ENCODE measurements at places on chromosomes 1 and 21.

DNA sequence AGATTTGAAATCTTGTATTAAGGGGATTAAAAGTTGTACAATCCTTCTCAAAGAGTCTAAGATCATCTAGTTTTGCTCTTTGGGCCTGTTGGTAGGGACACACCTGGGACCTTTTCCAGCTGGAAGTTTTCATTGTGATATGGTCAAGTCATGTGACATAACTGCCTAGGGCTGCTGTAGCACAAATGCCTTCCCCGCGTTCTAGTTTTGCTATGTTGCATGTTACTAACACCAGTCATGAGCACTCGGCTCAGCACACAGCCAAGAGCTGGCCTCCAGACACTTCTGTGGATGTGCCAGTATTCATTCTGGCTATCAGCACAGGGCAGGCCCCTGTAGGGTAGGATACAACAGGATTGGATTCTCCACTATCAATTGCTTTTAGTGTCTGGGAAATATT lies 14.6 kb upstream of the FLG2 start:
- DNase-seq: no peak

- no peak for DNase-seq
Measured at GRCh38 chr1:172613294-172613693, 45.6 kb upstream of the FASLG start.

DNA sequence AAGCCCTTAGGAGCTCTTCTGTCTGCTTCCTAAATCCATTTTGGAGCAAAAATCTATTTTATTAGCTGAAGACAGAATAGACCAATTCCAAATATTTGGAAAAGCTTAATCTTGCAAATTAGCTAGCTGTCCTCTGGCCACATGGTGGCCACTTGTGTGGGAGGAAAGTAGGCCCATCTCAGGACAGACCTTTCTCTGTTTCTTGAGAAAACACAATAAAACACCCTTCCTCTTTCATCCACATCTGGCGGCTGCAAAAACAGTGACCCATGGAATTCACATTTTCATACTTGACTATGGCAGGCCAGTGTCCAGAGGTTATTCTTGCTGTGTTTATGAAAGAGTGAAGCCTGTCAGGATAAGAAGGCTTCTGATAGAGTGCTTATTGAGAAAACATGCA lies 275.6 kb downstream of the PLPP3 start:
- DNase-seq: no peak

GRCh38 chr1:223500560-223501425 lies 107.6 kb downstream of the CCDC185 start:
- DNase-seq: peak; percentile 98

DNA sequence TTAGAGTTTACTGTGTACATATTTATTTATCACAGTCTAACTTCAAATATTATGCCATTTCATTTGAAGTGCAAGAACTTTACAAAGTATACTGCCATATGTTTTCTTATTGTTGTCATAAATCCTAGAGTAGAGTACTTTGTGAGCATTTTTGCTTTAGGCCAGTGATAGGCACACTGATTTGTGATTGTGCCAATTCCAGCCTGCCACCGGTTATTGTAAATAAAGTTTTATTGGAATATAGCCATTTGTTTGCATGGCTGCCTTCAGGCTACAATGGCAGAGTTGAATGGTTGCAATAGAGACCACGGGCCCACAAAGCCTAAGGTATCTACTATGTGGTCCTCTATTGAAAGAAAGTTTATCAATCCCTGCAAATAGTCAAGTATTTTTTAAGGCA lies 175.8 kb upstream of the GALNT2 start:
- no peak for DNase-seq

DNA sequence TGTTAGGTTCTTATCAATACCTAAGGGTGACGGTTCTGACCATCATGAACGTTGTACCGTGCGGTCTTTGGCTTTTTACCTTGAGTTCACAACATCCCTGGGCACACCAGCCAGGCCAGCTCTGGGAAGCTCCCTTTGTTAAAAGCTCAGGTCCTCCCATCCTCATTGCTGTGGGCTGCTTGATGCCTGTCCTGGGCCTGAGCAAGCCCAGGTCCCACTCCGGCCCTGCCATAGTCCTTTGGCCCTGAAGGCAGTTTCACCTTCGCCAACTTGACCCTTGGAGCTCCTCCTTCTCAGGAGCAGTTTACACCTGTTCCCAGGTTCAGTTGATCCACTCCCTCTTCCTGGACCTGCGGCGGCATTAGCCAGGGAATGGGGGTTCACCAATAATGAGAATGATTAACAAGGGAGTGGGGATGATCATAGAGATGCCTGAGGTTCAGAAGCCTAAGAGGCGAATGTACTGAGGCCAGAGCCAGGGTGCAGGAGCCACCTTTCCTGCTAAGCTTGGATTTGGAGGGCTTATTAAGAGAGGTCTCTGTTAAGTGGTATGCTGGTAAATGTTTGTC lies 40.2 kb downstream of the DHCR24 start:
- no peak for DNase-seq

DNA sequence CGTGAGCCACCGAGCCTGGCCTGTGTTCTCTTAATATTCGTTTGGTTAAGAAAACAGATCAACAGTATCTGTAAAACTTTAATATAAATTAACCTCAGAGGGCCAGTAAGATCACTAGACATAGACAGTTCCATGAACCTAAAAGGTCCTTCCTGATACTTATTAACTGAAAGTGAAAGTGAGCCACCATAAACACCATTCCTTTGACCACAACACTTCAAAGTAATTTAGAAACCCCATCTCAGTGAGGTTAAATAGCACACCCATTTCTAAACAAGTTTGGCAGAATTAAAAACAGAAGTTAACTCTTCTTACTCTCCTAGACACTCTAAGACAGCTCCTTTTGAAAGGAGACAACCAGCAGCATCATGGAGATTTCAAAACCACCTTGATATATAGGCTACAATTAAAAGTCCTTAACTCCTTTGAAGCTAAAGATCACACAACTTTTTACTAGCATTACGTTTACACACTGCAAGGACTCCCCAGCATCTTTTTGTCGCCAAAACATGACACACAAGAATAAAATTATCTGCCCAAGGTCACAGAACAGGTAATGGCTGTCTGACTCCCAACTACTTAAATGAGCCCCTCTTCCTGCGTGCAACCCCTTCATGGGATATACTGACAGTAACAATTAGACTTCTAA lies 2.2 kb downstream of the RNF19B start:
- DNase-seq: peak; percentile 29

DNA sequence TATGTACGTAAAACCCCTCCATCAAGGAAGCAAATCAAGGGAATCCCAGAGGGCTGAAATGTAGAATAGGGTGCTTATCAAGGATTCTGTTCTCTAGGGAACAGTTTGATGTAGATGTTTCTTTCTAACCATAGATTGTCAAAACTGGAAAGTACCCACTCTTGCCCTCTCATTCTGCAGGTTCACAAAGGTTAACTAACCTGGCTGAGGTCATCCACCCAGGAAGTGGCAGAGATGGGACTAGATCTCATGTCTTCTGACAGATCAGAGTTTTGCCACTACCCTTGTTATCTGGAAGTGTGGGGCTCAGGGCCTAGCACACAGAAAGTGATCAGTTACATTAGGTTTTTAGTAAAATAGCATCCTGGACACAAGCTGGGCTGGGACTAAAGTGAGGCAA lies 47.4 kb downstream of the GFI1 start:
- DNase-seq: no peak

DNA sequence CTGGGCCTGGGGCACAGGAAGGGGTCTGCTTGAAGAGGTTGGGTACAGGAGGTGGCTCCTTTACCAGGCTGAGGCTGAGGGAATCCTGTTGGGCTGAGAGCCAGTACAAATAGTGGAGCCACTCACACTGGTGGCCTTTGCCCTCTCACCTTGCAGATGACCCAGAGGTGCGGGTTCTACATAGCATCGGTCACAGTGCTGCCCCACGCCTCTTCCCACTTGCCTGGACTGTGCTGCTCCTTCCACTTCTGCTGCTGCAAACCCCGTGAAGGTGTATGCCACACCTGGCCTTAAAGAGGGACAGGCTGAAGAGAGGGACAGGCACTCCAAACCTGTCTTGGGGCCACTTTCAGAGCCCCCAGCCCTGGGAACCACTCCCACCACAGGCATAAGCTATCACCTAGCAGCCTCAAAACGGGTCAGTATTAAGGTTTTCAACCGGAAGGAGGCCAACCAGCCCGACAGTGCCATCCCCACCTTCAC lies 1.8 kb upstream of the SLC50A1 start:
- DNase-seq: no peak

DNA sequence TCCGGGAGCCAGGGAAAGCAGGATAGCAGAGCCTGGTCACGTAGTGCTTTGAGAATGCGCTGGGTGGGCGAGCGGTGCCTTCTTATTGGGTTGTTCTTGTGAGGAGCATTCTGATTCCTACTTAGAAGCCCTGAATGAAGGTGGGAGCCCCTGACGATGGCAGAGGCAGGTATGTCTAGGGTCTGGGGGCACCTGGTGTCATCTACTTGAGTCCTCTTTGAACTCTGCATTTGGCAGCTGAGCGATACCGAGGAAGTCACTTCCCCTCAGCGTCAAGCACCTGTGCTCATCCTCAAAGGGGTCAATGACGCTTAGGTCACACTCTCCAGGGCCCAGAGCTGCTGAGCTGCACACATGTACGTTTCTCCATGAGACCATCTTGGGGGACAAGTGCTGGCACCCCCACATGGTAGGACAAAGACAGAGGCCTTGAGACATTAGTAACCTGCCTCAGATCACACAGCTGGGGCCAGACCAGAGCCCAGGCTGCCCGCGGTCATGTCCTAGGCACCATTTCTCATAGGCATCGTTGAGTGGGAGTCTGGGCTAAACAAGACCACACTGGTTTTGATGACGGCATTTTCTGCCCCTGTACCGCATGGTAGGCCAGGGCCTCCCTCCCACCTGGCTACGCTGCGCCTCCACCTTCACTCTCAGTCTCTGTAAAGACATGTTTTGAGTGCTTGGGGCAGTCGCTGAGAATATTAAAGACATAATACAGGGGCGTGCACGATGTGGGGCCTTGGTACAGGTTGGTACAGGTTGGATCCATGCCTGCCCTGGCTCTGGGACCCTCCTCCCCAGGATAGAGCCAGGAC lies 69.1 kb upstream of the ABCG1 start:
- no peak for DNase-seq

DNA sequence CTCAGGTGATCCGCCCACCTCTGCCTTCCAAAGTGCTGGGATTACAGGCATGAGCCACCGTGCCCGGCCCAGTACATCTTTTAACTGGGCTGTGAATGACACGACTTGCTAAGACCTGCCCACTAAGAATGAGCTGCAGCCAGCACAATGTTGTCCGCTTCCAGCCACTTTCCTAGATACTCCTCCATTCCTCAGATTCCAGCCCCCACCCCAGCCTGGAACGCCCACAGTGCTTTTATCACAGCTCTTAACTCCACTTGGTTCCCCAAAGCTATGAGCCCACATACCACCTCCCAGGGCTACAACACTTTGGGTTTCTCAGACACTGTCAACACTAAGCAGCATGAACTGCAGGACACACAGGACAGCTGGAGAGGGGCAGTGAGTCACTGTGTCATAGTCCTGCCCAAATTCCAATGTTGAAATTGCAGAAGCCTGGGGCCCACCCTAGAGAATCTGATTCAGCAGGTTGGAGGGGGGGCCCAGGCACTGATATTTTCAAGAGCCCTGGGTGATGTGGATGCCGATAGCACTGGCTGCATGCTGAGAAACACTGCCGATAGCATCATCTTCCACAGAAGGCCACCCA lies 58.0 kb downstream of the ACBD3 start:
- no peak for DNase-seq

DNA sequence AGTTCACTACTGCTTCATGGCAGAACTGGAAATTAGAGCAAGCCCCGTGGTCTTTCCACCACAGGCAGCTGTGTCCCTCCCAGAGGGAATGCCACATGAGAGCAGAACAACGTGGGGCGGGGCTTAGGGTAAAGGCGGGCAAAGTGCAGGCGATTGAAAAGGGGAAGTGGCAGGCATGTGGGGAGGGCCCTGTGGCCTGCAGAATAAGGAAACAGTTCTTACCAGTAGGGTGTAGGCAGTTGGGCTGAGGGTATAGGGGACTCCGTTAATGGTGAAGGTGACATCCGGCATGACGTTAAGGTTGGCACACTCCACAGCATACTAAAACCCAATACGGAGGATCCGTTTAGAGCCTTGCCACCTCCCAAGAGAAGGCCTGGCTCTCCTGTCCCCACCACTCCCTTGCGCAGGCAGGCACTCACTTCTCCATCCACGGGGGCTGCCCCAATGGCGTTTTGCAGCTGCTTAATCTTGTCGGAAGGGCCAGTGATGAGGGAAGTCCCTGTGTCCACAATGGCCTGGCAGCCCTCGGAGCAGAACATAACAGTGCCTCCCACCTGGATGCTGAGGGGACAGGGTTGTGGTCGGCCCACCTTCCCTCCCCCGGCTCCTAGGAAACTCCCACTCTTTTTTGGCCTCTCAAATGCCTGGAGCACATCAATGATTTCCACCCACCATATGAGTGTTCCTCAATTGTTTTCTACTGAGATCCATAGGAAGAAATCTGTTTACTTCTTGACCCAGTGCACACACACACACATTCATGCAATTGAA lies 9.1 kb upstream of the RAB7B start:
- DNase-seq: no peak

GRCh38 chr1:64486193-64486592 lies 16.3 kb downstream of the CACHD1 start:
- no peak for DNase-seq

DNA sequence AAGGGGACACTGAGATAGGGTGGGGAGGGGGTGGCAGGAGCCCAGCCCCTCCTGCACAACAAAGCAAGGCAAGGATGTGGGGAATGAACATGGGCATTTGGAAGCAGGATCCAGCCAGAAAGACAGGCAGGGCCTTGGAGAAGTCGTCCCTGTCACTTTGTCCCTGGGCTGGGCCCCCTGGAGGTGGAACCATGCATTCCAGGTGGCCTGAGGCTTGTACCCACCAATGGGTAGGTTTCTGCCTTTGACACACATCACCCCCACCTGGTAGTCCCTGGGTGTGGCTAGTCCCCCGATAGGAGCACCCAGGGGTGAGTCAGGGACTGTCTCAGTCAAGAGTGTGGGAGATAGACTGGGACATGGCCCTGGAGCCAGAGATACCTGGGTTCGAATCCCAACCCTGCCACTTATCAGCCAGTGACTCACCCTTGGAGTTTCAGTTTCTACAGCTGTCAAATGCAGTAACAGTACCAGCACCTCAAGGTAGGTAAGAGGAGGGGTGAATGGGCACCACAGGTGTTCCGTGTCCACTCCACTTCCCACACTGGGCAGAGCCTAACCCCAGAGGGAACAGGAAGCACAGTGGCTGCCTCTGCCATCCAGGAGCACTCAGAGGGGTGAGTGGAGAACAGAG lies 10.0 kb downstream of the PLA2G2D start:
- DNase-seq: no peak
